ENCODE measurements at places on chromosomes 2 and 18. TPM values are rescaled to one million over a fixed set of nuclear protein-coding genes. Genes with fewer than 3 reads are reported as not detected.

SEMA4F gene
- total RNA-seq = 13.0 TPM

CLEC4F gene
- total RNA-seq = not detected

NEURL3 gene
- total RNA-seq = not detected

ALPG gene
- 2.5 TPM for total RNA-seq

EMILIN1 gene
- 4.8 TPM for total RNA-seq

EGR4 gene
- not detected for total RNA-seq

SP140 gene
- 0.24 TPM for total RNA-seq

LRRC30 gene
- not detected for total RNA-seq

CAPN14 gene
- 0.54 TPM for total RNA-seq
